ENCODE measurements at places on chromosomes 7 and 10. TPM values are rescaled to one million over a fixed set of nuclear protein-coding genes. Genes with fewer than 3 reads are reported as not detected.

GRCh38 chr7:98733036-98733435 lies 116.0 kb downstream of the NPTX2 start:
- DNase-seq, result peak; percentile 60

Gene WIPF3
- total RNA-seq, result 2.5 TPM

Gene PKD1L1
- total RNA-seq, result 0.10 TPM

Gene GDF2
- total RNA-seq, result not detected

Gene IDI2
- not detected for total RNA-seq

- no peak for DNase-seq
These were observed 31.6 kb upstream of the FOXK1 start for GRCh38 chr7:4650433-4651047.

Gene POMZP3
- 14.6 TPM for total RNA-seq

- no peak for DNase-seq
These were observed 82.8 kb downstream of the GATA3 start for GRCh38 chr10:8137272-8137681.

Gene SEC31B
- 4.9 TPM for total RNA-seq

DNA sequence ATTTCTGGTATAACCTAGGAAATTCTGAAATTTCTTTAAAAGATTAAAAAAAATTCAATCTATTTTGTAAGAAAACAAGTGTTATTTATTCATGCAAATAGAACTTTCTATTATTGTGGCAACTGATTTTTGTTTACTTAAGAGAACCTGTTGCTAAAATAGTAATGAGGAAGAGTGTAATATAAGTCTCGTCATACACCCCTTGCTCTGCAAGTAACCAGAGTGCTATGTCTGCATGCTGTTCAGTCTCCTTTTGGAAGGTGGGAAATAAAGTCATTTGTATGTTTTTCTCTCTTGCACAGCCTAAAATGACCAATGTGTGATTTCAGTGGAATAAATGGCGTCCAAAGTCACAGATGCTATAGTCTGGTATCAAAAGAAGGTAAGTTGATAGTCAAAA lies 41.3 kb downstream of the PHTF2 start:
- DNase-seq, result no peak

Gene HOXA9
- 9.1 TPM for total RNA-seq

Gene PLPP4
- 0.19 TPM for total RNA-seq

- DNase-seq, result no peak
These were observed 644.6 kb downstream of the AUTS2 start for GRCh38 chr7:70242826-70243225.

DNA sequence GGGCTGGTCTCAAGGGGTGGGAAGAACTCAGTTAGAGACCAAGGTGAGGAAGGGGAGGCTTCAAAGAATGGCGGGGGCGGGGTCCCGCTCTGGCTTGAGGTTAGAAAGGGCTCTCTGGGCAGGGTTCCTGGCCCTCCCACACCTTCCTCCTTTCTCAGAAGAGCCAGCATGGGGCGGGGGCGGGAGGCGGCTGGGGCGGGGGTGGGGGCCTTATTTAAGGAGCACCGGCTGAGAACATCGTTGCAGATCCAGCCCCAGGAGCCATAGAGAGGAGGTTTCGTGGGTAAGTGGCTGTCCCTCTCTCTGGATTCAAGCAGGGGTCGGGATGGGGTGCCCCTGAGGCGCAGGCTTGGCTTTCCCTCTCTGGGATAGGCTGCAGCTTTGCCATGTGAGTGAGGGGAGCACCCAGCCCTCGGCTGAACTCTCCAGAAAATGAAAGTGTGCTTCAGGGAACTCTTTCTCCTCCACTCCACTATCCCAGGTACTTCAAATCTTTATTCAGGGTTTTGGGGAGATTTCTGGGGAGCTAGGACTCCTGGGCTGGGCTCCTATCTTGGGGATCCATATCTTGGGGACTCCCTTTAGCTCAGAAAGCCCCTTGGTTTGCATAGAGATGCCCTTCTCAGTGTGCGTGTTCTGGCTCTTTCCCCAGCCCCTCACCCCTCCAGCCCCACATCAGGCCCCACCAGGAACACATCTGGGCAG lies 3.3 kb upstream of the CUEDC2 start:
- DNase-seq, result no peak

Gene CPXM2
- not detected for total RNA-seq

- peak; percentile 81 for DNase-seq
These were observed 123.2 kb downstream of the NRP1 start for GRCh38 chr10:33211106-33211878.

Gene TMEM176B
- not detected for total RNA-seq

Gene OR2A1
- not detected for total RNA-seq

GRCh38 chr7:98230746-98231471 lies 19.7 kb downstream of the BHLHA15 start:
- DNase-seq, result no peak

GRCh38 chr10:124546957-124547646 lies 85.5 kb downstream of the LHPP start:
- DNase-seq, result no peak

GRCh38 chr10:49299816-49300139 lies 808 bp downstream of the C10orf71 start:
- peak; percentile 30 for DNase-seq

GRCh38 chr7:1721047-1721690 lies 51.1 kb downstream of the ELFN1 start:
- DNase-seq, result no peak

Gene NXPH1
- 0.13 TPM for total RNA-seq

Gene ADIRF
- 0.57 TPM for total RNA-seq

Measured in myocyte (in vitro differentiated cells).